ENCODE measurements at places on chromosomes 16 and 17.

- DNase-seq: no peak
These were observed 88.5 kb downstream of the ANKRD11 start for GRCh38 chr16:89401641-89402445.

DNA sequence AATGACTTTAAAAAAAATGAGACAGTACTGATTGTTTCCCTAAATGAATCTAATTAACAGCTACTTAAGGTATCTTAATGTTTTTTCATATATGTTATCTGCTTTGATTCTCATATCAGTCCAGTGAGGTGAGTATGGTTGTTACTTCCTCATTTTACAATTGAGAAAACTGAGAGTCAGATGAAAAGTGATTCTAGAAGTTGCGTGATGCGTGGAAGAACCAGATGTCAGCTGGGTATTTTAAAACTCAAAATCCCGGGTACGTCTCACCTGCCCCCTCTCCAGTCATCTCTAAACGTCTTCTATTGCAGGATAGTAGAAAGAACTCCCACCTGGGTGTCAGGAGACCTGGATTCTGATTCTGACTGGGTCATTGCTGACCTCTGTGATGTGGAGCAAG, 89.2 kb downstream of the MAP2K6 start:
- DNase-seq: no peak

GRCh38 chr17:42010898-42011516, 6.2 kb downstream of the DNAJC7 start:
- peak; percentile 66 for DNase-seq

DNA sequence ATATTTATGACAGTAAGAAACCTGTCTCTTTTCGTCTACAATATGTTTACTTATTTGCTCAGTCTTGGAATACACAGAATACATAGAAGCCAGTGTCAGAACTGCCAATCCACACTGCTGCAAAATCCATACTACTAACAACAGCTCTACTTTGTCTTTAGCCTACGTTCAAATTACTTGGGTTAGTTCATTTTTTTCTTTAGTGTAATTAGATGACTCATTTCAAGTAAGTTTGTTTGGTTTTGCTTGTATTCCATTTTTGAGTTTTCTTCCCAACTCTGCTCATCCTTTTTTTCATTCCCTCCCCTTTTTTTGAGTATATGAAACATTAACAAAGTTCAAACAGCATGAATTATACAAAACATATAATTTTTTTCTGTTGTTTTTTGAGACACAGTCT, 16.9 kb downstream of the CMC2 start:
- DNase-seq: no peak

DNA sequence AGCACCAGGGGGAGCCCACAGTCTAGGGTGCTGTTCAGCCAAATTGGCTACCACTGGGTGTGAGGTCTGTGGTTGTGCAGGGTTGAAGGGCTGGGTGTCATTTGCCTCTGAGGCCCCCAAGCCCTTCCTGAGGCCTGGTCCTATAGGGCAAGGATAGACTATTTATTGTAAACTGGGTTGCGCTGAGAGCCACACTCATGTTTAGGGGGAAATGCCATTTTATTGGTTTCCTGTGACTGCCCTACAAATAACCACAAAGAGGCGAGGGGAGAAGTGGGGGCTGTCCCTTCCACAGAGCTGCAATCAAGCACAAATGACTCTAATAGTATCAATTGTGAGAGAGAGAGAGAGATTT, 3.6 kb upstream of the ZCCHC14 start:
- DNase-seq: no peak

DNA sequence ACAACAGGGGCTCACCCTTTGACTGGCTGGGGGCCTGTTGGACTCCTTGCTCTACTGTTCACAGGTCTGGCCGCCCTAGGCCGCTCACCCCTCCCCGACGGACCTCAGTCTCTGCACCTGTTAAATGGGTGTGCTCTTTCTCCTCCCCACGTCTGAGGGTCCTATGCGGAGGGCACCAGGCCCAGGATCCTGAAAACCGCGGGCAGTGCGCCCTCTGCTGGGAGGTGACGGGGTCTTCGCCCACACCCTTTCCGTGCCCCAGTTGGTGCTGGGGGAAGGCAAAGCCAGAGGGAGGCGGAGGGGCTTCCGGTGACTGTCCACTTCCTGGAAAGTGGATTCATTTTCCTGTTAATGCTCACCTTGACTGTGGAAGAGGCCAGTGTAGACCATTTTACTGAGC, 1010.9 kb downstream of the KCNJ18 start:
- DNase-seq: no peak

DNA sequence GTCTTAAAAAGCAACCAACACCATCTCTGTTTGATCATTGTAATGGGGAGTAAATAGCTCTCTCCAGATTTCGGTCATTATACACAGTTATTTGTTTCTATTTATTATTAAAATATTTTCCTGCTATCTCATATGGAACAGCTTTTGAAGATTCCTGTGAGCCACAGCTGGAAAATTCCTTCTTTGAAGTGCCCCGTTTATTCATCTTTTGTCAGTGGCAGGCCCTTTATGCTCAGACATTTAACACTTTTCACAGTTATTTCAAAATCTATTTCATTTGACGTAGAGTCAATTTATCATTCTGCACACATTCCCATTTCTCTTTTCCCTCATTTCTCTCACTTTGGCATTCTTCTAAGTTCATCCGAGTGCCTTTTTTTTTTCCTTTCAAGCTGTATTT, 245.9 kb upstream of the ELAC2 start:
- DNase-seq: no peak

- peak; percentile 15 for DNase-seq
These were observed 228.1 kb downstream of the SNX29 start for GRCh38 chr16:12204601-12205000.

GRCh38 chr16:5509794-5510193, 412.2 kb upstream of the EEF2KMT start:
- DNase-seq: no peak

DNA sequence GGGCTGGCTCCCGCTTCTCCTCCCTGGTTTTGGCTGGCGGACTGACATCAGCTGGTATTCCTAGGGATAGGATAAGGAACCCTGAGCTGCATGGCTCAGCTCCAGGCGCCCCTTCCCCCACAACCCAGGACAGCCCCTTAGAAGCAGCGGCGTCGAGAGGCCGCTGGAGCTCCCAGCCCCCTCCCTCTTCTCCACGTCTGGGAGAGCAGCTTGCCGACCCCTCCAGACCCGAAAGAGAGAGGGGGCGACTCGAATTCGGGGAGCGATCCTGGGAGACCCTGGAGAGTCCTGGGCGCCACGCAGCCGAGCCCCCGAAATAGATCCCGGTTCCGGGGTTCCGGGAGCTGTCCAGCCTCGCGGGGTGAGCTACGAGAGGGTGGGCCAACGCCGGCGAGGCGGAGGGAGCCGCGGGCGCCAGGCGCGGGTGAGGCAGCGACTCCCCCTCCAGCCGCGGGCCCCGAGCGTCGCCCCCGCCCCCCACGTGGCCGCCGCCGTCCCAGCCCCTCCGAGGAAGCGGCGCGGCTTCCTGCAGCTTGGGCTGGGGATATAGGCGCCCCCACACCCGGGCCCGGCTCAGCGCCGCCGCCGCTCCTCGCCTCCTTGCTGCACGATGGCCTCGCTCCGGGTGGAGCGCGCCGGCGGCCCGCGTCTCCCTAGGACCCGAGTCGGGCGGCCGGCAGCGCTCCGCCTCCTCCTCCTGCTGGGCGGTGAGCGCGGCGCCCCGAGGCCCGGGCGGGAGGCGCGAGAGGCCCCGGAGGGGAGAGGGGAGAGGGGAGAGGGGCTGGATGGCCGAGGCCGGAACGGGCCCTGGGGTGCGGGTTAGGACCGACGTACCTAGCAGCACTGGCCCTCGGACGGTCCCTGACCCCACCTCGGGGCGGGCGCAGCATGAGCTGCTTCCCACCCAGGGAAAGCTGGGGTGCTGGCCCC, at the start of gene RAMP2:
Gene RAMP2 (plus strand): TSS at position 576 of the 930 bp plus-strand sequence. CDS start 35 bp downstream, at position 611.
- no peak for DNase-seq

GRCh38 chr16:883781-884180, 83.2 kb upstream of the GNG13 start:
- no peak for DNase-seq

GRCh38 chr17:72173499-72174116, 52.8 kb downstream of the SOX9 start:
- no peak for DNase-seq

DNA sequence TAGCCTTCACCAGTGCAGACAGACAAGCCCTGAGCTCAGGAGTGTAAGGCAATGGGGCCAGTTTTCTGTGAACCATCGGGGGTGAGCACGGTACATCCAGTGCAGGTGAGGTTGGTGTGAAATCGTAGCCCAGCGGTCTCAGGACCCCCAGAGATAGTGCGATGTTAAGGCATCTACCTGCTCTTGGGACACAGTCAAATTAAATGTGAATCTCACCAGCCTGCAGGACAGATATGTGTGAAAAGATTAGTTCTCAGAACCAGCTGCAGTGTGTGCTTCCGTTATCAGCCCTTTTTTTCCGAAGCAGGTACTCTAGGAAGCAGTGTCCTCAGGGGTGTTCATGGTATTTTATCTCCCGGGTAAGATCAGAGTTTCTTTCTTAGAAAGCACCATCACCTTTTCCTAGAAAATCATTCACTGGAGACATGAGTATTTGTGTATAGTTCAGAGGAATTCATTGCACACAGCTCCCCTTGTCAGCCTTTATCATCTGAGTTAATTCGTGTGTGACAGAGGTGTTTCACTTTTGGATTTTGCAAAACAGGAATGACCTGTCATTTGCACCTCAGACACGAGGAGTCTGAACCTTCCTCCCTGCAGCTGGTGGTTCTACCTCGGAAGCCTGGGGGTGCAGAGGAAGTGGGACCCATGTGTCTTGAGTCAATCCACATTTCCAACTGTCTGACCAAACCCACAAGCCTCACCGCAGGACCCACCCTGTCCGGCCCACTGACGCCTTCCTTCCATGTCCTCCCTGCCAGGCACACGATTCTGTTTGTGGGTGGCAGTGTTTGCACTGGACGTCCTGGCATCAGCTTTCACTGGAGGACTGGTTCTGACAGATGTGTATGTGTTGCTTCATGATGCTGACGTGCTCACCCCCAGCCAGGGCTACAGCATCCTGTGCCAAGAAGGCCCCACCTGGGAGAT, 107.8 kb downstream of the CLEC16A start:
- DNase-seq: peak; percentile 77

GRCh38 chr16:84850714-84851113, 30.9 kb downstream of the CRISPLD2 start:
- no peak for DNase-seq

DNA sequence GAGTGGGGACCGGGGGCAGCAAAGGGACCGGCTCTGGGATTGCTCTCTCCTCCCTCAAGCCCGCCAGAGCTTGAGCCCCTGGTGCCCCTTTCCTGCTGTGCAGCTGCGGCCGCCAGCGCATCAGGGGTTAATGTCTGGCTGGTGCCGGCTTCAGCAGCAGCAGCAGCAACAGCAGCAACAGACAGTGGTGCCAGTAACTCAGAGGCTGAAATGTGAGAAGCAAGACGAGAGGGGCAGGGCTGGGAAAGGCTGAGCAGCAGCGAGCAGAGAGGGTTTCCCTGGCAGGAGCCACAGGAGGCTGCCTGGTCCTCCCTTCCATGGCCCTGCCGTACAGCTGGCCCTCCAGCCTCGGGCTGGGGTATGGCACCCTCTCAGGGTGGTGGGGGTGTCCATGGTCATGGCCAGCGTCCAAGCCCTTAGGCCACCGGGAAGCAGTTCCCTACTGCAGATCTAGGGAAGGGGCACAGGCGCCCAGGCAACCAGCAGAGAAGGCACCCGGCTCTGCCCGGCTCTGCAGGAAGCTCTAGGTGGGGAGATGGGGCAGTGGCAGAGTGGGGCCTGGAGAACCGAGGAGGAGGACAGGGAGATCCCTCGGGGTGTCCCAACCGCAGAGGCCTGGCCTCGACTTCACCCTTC, 21.1 kb upstream of the TFAP4 start:
- DNase-seq: no peak

GRCh38 chr17:40175928-40176753, 1.1 kb upstream of the RAPGEFL1 start:
- no peak for DNase-seq
